Activated CD8-positive, alpha-beta memory T cell treated with anti-CD3 and anti-CD28 coated beads, Interleukin-2, amount 10 ng/mL, durations not matched to agents 7 days and 5 days (primary cell): ENCODE measurements at places on chromosomes 1 and 21. TPM values are rescaled to one million over a fixed set of nuclear protein-coding genes. Genes with fewer than 3 reads are reported as not detected.

DNA sequence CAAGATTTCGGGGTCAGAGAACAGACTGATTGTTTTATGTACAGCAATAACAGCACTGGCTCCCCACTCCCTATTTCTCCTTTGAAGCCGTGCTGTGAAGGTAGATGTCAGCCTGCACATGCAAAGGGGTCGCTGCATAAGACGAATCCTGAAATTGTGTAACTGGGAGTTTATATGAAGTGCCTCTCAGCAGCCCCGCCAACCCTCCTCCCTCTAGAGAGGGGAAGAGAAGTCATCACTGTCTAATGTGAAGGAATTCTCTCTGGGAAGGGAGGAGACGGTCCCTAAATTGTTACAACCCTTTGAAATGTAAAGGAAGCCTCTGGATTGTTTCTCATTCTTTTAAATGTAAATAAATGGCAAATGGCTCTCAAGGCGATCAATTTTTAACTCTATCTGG lies 545.3 kb downstream of the PLA2G4A start:
- H3K4me1 ChIP-seq: no peaks in the 10 kb centered on the region
- no peaks in the 10 kb centered on the region for H3K27me3 ChIP-seq
- H3K27ac ChIP-seq: no peak overlapping the region
- no peak for DNase-seq
- no peak overlapping the region for H3K4me3 ChIP-seq

DNA sequence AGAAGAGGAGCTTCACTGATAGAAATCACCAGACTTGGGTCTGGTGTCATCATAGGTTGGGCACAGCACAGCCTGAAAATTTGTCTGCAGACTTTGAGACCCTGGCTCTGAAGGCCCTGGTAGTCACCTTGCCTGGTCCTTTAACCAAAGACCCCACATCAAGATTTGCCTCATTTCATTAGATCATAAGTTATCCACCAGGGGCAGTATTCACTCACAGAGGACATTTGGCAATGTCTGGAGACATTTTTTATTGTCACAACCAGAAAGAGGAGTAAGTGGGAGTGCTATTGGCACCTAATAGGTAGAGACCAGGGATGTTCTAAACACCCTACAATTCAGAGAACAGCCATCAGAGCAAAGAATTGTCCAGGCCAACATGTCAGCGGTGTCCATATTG lies 22.1 kb upstream of the PAX7 start:
- H3K4me3 ChIP-seq: no peak overlapping the region
- no peak overlapping the region for H3K27ac ChIP-seq
- H3K36me3 ChIP-seq: no peaks in the 10 kb centered on the region
- H3K27me3 ChIP-seq: peaks cover 7% of the 10 kb centered on the region

- H3K4me3 ChIP-seq: no peak overlapping the region
- no peaks in the 10 kb centered on the region for H3K36me3 ChIP-seq
- no peaks in the 10 kb centered on the region for H3K27me3 ChIP-seq
- DNase-seq: no peak
- H3K27ac ChIP-seq: no peak overlapping the region
Observed at GRCh38 chr1:219278288-219278687, 104.6 kb downstream of the LYPLAL1 start.

GRCh38 chr21:46168659-46169386 lies 13.4 kb upstream of the FTCD start:
- H3K4me3 ChIP-seq: no peak overlapping the region
- DNase-seq: peak; percentile 35
- peak overlapping the region; percentile 34 for H3K27ac ChIP-seq
- peaks cover 4% of the 10 kb centered on the region for H3K4me1 ChIP-seq
- peaks cover 9% of the 10 kb centered on the region for H3K27me3 ChIP-seq
- no peaks in the 10 kb centered on the region for H3K36me3 ChIP-seq

Gene RNU1-4
- total RNA-seq: 3,744 TPM
